ENCODE measurements at places on chromosomes 6 and 20. TPM values are rescaled to one million over a fixed set of nuclear protein-coding genes. Genes with fewer than 3 reads are reported as not detected.

KCNG1 gene
- 13.0 TPM for total RNA-seq

GRCh38 chr20:41162396-41162795 is 25.1 kb downstream of the PLCG1 start:
- DNase-seq: no peak

POU5F1 gene
- total RNA-seq: not detected

PRRC2A gene
- total RNA-seq: 185 TPM

LPA gene
- not detected for total RNA-seq

DNA sequence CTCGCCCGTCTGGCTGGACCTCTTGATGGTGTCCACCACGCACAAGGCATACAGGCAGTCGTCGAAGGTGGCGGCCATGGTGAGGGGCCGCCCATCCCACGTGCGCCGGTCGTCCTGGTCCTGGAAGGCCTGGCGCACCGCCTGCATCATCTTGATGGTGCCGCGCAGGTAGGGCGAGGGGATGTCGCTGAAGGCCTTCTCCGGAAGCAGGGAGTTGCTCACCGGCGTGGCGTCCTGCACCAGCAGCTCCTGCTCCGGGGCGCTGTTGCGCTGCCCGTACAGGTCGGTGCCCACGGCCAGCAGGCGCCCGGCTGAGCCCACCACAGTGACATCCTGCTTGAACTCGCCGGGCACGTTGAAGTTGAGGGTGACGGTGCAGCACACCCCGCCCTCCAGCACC is 36.5 kb upstream of the TBC1D7 start:
- DNase-seq: peak; percentile 92

CDH22 gene
- not detected for total RNA-seq

DNA sequence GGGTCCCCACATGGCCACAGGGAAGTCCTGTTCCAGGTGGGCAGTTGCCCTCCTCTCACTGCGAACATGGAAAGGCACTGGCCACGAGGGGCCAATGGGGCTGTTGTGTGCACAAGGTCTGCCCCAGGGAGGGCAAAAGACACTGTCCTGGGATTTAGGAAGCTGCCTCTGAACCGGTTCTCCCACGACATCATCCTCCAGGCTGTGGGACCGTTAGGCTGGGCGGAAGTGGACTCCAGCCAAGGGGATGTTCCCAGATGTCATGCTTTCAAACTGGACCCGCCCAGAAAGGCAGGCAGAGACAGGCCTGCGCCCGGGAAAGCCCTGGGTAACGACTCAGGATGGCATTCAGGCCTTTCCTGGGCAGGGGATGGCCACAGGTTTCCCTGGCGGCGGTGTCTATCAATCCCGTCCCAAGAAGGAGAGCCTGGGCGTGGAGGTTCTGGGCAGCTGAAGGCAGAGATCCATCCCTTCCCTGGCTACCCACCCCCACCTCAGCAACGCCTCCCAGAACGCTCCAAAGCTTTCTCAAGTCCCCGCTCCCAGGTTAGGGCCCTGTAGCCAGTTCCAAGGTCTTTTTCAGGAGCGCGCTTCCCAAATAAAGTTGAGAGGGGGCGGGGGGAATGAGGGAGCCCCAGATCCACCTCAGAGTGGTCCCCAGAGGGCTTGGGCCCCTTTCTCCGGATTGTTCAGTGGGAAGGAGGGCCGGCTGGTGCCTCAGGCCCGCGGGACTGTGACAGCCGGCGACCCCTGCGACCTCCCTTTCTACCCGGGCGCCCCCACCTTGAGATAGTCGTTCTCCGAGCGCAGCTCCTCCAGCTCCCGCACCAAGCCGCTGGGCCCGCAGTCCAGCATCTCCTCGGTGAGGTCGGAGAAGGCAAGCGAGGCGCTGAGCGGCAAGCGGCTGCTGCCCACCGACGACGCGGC is 13.8 kb upstream of the TLDC2 start:
- DNase-seq: no peak
